ENCODE measurements at places on chromosomes 4 and X.

DNA sequence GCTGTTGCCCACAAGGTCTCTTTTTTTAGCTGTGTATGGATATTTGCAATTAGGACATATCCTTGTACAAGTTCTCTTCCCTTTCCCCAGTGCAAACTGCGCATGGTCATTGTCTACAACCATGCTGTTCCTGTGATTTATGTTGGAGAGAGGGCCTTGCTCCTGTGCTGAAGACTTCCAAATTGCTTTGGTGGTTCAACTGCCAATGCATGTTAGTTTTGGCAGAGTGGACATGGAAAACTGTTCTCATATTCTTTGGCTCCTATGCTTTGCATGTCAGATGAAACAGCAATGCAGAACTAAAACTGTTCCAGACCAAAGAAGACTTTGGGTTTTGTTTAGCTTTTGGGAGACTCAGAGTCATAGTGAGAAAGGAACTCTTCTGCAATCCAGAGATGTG, 148.8 kb upstream of the EDNRA start:
- no peak for DNase-seq

GRCh38 chr4:82213485-82214417, 160.0 kb downstream of the HNRNPD start:
- no peak for DNase-seq

DNA sequence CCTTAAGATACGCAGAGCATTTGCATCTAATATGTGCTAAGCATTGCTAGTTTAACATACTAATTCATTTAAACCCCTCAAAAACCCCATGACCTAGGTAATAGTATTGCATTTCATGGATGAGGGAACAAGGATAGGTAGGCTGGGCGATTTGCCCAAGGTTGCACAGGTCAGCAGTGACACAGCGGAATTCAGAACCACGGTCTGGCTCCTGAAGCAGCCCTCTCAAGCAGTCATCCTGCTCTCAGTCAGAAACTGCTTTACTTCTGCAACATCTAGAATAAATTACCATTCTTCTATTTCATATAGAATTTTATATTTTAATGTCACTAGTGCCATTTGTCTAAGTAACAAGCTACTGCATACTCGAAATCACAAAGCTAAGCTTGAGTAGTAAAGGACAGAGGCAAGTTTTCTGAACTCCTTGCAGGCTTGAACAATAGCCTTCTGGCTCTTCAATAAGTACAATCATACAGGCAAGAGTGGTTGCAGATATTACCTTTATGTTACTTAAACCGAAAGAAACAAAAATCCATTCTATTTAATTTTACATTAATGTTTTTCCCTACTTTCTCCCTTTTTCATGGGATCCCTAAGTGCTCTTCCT, 555 bp upstream of the SPP1 start:
- DNase-seq = no peak

- no peak for DNase-seq
Observed at GRCh38 chrX:13284570-13284969, 35.3 kb downstream of the ATXN3L start.

DNA sequence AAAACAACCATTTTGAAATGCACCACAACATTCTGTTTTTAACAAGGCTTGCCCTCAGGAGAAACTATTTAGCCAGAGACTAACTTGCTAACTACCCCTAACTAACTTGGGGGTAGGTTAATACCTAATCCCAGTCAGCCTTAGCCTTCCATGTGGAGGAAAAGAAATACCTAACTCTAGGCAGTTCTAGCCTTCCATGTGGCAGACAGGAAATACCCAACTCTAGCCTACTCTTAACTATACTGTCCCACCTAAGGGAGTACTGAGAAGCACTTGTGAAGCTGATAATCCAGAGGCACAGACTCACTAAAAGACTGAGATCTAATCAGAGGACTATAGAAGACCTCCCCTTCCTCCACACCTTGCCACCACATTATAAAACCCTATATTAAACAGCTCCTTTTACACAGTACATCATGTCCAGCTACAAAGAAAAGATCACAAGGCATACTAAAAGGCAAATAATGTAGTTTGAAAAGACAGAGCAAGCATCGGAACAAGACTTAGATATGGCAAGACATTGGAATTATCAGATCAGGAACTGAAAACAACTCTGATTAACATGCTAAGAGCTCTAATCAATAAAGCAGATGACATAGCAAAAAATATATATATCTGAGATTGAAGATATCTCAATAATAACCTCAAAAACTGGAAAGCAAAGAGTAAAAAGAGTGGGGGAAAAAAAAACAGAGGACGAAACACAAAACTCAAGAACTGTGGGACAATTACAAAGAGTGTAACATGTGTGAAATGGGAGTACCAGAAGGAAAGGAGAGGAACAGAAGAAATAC, 52.2 kb downstream of the FRYL start:
- DNase-seq = no peak

- DNase-seq = no peak
Observed at GRCh38 chr4:1834047-1834775, 21.7 kb downstream of the LETM1 start.

- no peak for DNase-seq
Observed at GRCh38 chr4:76074468-76074867, at the start of gene ART3. TSS of gene ART3 (plus strand) at chr4:76074709. CDS start at chr4:76075890, 1,181 bp downstream.

- DNase-seq = no peak
Observed at GRCh38 chr4:8205749-8206611, 6.9 kb downstream of the SH3TC1 start.

DNA sequence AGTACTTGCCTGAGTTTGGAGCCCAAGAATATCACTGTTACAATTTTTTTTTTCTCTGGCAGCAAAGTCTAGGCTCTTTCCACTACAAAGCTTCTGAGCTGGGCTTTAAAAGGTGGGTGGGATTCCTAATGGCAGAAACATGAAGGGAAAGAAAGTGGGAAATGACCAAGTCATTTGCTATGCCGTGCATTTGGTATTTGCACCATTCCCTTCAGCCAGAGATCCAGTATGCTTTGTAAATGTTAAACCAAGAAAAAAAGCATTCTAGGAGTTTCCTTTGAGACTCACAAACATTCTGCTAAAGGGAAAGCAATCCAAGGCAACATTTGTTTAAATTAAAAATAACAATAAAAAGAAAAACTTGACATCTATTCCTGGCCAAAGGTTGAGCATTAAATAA, 451.2 kb downstream of the RAB28 start:
- DNase-seq = no peak

DNA sequence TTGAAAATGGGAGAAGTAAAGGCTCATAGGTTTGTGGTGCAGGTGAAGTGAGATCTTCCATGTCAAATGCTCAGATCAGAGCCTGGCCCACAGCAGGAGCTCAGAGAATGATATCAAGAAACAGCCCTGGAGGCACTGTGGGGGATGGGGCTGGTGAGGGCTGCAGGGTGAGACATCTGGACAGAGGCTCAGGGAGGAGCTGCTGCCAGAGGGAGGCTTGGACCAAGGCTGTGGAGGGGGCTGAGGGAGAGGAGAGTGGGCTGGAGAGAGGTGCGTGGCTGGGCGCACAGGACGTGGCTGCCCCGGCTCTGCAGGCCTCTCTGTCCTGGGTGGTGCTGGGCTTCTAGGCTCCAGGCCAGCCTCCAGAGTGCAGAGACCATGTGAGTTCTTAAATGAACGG, 5.6 kb downstream of the SORCS2 start:
- no peak for DNase-seq

- DNase-seq = no peak
Observed at GRCh38 chr4:10026485-10026884, 5.2 kb upstream of the SLC2A9 start.

GRCh38 chr4:119628281-119629141, at the start of gene PDE5A:
TSS of gene PDE5A (minus strand) at chr4:119628804. CDS start at chr4:119628671, 133 bp downstream.
- peak; percentile 58 for DNase-seq

GRCh38 chr4:60327651-60328050, 872.5 kb upstream of the ADGRL3 start:
- DNase-seq = no peak

DNA sequence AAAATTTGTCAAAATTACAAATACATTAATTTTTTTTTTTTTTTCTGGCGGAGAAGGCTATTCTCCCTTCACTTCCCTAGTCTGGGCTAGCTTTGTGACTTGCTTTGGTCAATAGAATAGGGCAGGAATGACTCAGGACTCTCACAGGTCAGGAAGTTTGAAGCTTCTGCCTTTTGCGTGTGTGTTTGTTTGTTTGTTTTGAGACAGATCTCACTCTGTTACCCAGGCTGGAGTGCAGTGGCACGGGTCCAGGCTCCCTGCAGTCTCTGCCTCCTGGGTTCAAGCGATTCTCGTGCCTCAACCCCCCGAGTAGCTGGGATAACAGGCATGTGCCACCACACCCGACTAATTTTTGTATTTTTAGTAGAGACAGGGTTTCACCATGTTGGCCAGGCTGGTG, 55.9 kb upstream of the USP9X start:
- no peak for DNase-seq

DNA sequence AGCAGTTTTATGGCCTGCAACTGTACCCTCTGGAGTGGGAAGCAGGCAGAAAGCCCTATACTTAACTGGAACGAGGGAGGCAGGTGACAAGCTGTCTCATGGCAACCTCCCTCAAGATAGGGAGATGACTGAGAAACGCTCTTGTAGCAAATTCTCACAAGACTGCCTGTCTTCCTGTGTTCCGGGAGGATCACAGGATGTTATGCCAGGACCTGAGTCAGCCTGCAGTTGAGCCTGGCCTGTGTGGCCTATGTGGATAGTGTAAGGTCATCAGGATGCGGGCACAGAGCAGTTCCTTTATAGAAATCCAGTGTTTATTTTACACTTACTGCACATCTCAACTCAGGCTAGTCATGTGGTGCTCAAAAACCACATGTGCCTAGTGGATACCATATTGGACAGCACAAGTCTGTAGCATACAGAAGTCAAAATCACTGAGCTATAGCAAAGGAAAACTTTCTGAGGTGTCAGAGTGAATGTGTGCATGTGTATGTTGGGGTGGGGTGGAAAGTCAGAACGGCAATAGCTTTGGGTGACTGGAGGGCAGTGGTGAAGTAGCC, 25.2 kb downstream of the TAF7L start:
- DNase-seq = no peak

DNA sequence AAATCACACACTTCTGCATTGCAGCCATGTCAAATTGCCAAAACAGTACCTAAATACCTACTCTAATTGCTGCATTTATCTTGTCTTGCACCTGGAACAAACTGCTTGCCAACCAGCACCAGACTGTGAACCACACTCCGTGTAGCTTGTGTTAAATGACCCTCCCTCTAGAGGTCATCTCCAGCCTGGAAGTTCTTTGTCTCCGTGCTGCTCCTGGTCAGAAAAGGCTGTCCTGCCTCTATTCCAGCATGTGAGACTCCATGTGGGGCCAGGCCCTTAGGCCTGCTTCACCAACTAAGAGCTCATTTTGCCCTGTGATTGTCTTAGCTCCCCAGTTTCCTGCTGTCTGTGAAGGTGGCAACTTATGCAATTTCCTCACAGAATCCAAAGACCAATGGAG, 28.3 kb downstream of the CNGA2 start:
- no peak for DNase-seq

- no peak for DNase-seq
Observed at GRCh38 chr4:122879001-122879400, 43.4 kb downstream of the NUDT6 start.

- DNase-seq = no peak
Observed at GRCh38 chr4:7625071-7625470, 190.3 kb upstream of the PSAPL1 start.

GRCh38 chr4:173398220-173398619, 696 bp downstream of the SCRG1 start:
- no peak for DNase-seq

GRCh38 chr4:54101190-54102041, 1.5 kb downstream of the GSX2 start:
- DNase-seq = no peak

- no peak for DNase-seq
Observed at GRCh38 chr4:144174401-144175067, 34.0 kb upstream of the GYPA start.

GRCh38 chr4:101678180-101678579, 112.3 kb upstream of the BANK1 start:
- DNase-seq = no peak

- DNase-seq = no peak
Observed at GRCh38 chr4:77826275-77826674, 7.1 kb upstream of the CNOT6L start.

DNA sequence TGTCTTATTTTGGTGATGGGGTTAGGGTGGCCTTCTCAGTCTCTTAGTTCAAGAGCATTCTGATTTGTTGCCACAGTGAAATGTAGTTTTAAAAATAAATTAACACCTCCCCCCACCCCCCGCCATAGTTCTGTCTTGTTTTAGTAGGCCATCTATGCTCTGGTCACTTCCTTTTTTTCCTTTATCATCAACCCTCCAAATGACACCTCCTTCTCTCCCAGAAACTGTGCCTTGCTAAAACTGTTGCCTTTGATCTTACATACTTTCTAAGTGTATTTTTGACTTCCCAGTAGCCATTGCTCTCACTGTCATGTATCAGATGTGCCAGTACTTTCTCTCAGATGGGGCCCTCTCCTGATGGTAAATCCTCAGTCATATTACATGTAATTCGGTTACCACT, 14.5 kb upstream of the NDUFC1 start:
- DNase-seq = no peak

- no peak for DNase-seq
Observed at GRCh38 chr4:124212815-124213630, 499.5 kb downstream of the ANKRD50 start.

- no peak for DNase-seq
Observed at GRCh38 chr4:151692821-151693673, 67.8 kb downstream of the GATB start.
